CD4-positive, alpha-beta T cell treated with Interleukin-1 beta for 1 hour (primary cell): ENCODE measurements at places on chromosomes 11 and 22.

DNA sequence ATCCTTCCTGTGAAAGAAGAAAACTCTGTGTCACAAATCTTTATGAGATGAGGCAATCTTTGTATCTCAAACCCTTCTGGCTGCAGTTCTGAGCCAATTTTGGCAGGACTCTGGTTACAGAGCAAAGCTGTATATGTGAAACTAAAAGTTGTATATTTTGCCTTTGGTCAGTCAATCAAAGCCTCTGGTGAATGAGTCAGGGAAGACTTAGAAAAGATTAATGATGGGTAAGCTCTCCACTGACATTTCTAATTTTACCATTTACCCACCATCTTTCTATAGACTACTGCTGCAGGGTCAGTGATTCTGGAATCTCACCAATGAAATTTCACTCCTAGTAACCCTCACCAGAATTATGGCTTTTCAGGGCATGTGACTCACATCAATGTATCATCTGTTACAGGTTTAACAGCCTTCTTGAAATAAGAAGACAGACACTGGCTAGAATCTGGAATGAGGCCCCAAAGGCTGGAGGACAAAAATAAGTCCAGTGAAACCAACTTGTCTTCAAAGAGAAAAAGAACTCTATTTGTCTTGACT, 43.3 kb downstream of the USP35 start:
- no peak for DNase-seq

- DNase-seq = no peak
Measured at GRCh38 chr11:64762674-64763525, 3.1 kb upstream of the PYGM start.

DNA sequence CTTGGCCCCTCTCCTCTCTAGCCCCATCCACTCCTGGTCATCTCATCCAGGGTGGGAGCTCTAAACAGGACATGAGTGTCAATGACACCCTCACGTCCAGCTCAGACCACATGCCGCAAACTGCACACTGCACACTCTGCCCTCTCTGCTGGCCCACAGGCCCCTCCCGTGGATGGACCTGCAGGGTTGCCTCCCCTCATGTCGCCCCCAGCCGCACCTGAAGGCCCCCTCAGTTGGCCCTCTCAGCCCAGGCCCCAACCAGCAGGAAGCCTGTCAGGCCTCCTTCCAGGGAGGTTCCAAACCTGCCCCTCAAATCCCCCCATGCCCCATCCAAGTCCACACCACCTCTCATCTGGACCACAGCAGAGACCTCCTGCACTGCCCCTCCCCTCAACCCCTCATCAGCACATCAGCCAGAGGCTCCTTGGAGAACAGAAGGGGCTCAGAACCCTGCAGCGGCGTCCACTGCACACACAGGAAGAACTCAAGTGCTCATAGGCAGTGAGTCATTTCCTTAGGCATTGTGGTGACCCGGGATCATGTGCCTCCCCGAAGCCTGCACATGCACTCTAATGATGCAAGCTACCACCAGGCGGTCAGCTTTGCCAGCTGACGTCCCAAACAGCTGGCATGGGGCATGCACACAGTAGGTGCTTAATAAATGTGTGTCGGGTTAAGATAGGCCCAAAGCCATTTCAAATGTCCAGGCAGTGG, 12.9 kb upstream of the CDKN1C start:
- peak; percentile 57 for DNase-seq

- DNase-seq = no peak
Measured at GRCh38 chr22:24285245-24285644, 14.6 kb downstream of the SPECC1L start.

- DNase-seq = no peak
Measured at GRCh38 chr22:46303347-46303965, 6.8 kb downstream of the GTSE1 start.

GRCh38 chr11:63985812-63986155, 454 bp upstream of the OTUB1 start:
- DNase-seq = peak; percentile 71

DNA sequence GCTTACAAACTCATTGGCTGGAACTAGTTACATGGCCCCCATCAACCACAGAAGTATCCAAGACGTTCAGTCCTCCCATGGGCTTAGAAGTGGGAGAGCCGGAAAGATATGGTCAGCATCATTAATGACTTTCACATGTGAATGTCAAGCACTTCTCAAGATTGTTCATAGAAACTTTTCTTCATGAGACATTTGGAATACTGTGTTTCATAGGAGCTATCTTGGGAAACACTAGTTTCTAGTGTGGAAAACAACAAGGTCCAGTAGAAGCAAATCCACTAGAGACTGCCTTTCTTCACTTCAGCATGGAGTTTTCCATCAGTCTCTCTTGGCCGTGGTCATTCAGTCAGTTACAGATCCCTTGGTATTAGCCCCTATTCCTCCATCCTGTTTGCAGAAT, 160.9 kb downstream of the C11orf91 start:
- DNase-seq = no peak
